ENCODE measurements at places on chromosomes 2 and 18.

- no peak for DNase-seq
These were observed 2.6 kb upstream of the REG3A start for GRCh38 chr2:79162132-79162531.

GRCh38 chr2:241511091-241511741, 2.8 kb upstream of the STK25 start:
- DNase-seq, result no peak

DNA sequence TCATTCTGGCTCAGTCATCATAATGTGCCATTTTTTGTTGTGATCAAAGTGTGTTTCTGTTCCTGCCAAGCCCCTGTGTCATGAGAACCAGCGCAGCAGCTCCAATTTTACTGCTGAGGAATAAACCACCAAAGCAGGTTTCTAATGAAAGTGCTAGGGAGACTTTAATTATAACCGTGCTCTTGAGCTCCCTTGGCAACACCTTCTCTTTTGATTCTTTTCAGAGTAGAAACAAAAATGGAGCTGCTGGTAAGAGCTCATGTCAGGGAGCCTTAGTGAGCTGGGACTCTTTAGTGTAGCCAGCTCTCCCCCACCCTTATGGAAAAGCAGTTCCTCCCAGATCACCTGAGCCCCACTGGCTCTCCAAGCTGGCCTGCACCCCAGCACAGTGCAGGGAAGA, 74.3 kb downstream of the LYPD1 start:
- DNase-seq, result no peak

DNA sequence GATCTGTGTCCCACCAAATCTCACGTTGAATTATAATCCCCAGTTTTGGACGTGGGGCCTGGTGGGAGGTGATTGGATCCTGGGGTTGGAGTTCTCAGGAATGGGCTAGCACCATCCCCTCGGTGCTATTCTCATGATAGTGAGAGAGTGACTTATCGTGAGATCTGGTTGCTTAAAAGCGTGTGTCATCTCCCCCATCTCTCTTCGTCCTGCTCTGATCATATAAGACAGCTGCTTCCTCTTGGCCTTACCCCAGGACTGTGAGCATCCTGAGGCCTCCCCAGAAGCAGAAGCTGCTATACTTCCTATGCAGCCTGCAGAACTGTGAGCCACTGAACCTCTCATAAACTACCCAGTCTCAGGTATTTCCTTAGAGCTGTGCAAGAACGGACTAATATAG, 163.7 kb upstream of the NDUFV2 start:
- no peak for DNase-seq

GRCh38 chr2:42613281-42614064, 45.0 kb downstream of the MTA3 start:
- no peak for DNase-seq

GRCh38 chr2:182824767-182825158, 41.7 kb downstream of the FRZB start:
- DNase-seq, result no peak

GRCh38 chr2:190267302-190267701, 52.3 kb downstream of the HIBCH start:
- DNase-seq, result no peak

DNA sequence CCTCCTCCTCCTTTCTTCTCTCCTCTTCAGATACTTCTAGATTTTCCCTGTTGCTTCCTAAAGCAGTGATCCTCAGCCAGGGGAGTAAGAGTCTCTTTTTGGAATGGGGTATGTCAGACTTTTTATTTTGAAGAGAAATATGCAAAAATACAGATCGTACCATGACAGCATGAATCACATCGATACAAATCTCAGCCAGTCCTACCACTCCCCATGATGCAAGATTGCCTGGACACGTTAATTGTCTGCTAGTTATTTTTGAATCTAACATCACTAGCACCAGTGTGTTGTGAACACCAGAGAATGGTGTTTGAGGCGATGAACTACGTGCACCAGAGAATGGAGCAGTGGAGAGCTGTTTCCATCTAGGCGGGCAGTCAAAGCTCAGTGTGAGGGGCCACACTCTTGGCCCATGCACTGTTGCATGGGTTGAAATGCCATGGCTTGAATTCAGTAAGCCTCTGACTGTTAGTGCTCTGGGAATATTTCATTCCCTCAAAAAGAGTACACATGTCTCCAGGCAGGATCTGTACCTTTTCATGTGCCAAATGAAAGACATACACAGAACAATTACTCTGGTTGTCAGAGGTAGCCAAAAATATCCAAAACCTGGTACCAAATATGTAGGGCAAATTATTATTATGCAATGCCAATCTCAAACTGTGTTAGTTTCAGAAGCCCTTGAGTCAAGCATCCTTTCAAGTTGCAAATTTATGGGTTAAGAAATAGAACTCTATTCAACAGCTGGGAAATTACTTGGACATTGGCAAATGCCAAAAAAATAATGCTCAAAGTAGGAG, 46.3 kb upstream of the RALBP1 start:
- DNase-seq, result no peak

DNA sequence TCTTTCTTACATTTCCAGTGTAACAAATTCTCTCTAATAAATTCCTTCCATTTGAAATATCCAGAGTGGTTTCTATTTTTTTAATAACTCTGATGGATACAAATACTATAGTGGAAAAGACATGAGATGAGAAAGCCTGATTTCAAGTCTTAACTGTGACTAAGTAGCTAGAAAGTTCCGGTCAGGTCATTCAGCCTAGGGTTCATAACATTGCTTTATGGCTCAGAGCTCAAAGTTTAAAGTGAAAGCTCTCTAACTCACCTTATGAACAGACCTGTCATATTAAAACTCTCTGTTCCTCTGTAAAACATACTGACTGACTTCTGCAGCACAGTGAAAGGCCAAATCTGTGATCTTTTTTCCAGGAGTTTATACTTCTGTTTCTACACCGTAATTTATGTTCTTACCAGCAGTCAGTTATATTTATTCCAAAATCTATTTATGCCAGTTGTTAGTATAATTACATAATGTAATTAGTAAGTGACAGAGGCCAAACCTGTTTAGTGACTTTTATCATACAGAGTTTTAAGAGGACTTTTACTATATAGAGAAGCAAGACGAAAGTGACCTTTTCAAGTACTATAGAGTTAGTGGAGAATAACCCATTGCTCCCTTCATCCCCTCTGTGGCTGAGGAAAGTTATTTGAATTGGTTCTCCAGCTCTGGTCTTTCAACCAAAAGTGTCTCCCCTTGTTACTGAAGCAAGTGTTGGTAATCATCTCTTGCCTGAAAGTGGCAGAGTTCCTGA, 118.8 kb upstream of the PDE1A start:
- DNase-seq, result no peak

DNA sequence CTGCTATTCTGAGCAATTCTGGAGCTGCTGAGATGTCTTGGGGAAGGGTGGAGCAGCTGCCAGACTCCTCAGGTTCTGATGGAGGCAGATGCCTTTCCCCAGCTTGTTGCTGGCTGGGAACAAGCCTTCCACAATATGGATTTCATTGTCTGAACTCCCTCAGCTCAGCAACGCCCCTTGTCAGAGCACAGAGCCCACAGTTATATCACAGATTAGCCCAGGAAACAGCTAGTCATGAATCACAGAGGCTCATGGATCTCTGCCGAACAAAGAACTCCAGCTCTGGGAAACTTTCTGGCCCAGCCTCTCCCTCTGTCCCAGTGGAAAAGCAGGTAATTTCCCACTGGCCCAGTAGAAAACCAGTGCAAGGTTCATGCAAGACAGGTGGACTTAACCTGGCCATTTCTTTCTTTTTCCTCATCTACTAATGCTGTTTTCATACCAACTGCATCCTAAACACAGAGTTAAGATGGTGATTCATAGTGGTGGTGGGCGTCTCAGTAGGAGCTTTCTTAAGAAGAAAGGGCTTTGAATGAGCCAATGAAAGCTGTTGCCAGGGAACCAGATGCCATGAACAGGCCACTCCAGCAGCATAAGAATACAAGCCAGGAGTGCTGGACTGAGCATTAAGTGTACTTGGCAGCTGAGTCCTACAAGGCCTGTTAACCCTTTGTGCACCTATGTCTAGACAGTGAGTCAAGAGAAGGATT, 8.7 kb upstream of the KIAA2012 start:
- DNase-seq, result peak; percentile 60

- DNase-seq, result no peak
These were observed 663 bp downstream of the C2orf49 start for GRCh38 chr2:105338020-105338385.

- no peak for DNase-seq
These were observed 26.1 kb upstream of the SYT4 start for GRCh38 chr18:43303376-43303775.

DNA sequence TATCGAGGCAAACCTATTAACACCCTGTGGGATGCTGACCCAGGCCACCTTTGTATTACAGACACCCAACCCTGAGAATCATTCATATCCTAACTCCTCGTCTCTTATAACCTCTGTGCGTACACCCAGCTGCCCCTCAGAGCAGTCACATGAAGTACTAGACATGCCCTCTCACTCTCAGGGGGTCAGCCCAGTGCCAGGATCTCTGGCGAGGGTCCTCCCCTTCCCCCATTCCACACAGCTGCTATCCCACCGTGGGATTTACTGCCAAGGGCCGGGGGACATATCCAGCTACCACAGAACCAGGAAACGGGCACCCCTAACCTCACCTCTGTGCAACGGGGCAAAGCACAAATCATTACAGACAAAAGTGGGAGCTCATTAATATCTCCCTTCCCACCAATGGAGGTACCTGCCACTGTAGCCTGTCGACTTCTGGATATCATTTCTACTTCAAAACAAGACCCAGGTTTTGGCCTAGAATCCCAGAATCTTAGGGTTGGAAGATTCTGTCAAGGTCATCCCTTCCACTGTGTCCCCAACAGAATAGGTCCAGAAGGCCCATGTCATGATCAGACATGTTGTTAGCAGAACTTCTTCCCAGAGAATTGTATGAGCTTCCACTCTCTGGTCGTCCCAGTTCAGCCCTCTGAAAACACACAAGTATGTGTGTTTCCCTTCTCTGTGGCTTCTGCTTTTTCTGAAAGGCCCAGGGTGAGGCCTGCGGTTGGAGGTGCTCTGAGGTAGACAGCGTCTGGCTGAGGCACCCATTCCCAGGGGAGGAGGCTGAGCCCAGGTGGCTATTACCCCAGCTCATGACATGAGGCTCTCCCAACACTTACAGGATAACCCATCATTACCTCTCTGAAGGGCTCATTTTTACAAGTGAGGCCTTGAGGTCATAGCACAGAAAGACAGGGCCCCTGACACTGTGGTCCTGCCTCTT, 1.7 kb downstream of the TMBIM1 start:
- no peak for DNase-seq

DNA sequence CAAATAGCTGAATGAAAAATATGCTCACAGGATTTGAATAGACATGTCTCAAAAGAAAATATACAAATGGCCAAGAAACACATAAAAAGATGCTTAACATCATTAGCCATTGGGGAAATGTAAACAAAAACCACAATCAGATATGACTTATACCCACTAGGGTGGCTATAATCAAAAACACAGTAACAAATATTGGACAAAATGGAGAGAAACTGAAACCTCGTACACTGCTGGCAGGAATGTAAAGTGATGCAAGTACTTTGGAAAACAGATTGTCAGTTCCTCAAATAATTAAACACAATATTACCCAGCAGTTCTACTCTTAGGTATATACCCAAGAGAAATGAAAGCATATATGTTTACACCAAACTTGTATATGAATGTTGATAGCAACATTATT, 213.0 kb downstream of the PHLPP1 start:
- no peak for DNase-seq

- no peak for DNase-seq
These were observed 70.5 kb downstream of the ZFP36L2 start for GRCh38 chr2:43155851-43156411.

GRCh38 chr18:10410472-10411308, 43.7 kb upstream of the APCDD1 start:
- DNase-seq, result peak; percentile 41

- DNase-seq, result no peak
These were observed 36.9 kb downstream of the HJURP start for GRCh38 chr2:233817361-233817911.

GRCh38 chr2:156396126-156396525, 40.1 kb upstream of the GPD2 start:
- DNase-seq, result no peak

- no peak for DNase-seq
These were observed 61.6 kb downstream of the MOB4 start for GRCh38 chr2:197577446-197577845.

DNA sequence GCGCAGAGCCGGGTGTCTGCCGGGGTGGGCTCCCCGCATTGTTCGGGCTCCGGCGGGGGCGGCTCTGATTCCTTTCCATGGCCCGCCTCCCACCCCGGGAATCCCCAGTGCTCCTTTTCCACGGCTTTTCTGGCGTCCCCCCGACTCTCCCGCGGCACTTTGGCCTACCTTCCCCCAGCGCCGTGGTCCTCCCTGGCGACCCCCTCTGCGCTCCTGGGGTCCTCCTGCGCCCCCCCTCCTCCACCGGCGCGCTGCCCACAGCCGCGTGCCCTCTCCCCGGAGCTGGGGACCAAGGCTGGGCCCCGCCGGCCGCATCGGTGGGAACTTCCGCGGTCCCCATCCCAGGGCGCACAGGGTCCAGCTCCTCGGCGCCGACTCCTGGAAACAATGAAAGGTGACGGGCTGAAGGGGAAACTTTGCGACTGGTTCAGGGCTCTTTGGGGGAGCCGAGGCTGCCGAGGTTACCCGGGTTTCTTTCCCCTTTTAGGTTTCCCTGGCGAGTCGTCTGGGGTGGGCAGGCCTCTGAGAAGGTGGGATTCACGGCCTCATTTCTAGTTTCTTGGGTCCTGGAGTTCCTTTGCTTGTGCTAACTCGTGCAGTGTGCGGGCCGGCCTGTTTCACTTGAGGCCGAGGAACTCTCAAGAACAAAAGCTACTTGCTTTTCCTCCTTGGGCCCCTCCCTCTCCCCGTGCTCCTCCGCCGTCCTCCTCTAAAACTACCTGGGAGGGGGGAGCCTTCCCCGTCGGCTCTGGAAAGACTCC, 2.2 kb downstream of the TGIF1 start:
- DNase-seq, result peak; percentile 30

DNA sequence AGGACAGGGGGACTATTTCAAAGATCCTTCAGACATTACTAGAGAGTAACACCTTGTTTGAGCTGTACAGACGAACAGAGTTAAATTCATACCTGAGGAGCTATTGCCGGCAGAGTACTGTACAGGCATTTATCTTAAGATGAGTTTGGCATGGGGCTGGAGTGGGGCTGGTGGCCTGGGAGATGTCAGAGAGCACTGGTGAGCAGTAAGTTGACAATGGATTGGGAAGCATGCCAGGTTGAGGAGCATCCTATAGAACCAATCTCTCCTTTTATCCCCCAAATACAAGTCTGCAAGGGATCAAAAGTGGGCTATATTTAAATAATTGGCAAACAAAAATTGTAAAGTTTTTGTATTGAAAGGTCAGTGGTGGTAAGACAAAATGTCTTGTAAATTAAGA, 58.6 kb downstream of the ADCYAP1 start:
- no peak for DNase-seq
